NCI-H526 treated with DMSO at 0.1 percent for 48 hours (cell line): ENCODE measurements at places on chromosomes 5 and 9.

GRCh38 chr9:83266331-83266665 is 203.4 kb upstream of the RASEF start:
- no peak for DNase-seq

DNA sequence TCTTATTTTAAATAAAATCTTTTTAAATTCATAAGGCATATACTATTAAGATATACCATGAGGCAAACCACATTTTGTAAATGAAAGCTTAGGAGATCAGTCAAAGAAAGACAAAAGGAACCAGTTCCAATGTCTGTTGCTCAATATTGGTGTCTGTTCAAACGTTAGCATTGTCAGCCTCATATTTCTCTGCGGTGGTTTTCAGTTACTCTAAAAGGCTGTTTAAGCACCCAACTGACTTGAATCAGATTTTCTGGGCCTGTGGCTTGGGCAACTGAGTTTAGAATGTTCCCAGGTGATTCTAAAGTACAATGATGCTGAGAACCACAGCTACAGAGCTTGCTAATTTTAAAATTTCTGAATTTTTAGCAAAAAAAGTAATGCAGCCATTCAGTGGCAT is 166.3 kb upstream of the KIF2A start:
- no peak for DNase-seq

DNA sequence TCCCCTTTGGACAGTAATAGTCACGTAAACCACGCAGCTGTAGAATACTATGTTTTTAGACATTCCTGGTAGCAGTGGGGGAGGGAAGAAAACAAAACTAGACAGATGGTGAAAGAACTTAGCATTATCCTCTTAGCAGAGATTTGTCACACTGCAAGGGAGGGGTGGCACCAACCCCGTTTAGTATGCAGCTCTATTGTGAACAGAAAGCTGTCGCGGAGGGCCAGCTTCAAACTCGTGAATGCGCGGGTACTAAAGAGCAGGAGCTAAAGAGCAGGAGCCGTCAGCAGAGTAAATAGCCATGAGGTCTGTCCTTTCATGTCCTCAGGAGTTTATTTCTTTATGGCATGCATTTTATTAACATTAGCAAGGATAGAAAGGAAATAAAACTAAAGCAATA is 141.9 kb upstream of the SLC12A2 start:
- DNase-seq = no peak

GRCh38 chr5:171805746-171806145 is 20.1 kb downstream of the SMIM23 start:
- DNase-seq = no peak

DNA sequence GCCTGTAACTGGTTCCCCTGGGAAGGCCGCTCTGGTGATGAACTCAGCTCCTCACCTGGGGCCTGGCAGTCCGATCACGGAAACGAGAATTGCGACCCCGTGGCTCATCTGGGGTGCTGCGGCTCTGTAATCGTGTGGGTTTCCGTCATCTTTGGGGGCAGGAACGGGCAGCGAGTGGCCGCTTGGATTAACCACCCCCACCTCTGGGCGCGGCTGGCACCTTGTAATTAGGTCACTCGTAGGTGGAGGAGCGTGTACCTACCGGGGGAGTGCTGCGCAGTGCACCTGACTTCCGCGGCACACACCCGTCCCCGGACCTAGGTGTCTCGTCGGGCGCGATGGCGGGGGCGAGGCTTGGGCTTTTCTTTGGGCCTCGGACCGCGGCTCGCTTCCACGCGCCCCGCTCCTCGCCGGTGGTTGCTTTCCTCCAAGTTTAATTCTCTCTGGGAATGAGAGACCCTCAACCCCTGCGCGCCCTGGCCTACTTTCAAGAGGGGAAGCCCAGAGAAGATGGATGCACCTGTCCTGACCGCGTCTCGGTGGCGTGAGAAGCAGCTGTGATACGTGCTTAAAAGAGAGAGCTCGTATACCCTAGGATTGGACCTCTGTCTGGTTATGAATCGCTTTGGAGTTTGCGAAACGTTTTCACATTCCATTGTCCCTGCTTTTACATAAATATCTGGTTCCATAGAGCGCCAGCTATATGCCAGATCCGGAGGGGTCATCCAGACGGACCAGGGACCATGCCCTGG is 744 bp upstream of the PPP2CA start:
- peak; percentile 69 for DNase-seq

GRCh38 chr5:72922422-72922821 is 33.4 kb upstream of the FCHO2 start:
- DNase-seq = no peak

- DNase-seq = no peak
Observed at GRCh38 chr5:17346811-17347210, 129.4 kb downstream of the BASP1 start.

GRCh38 chr5:61407706-61408270 is 75.7 kb downstream of the ZSWIM6 start:
- DNase-seq = peak; percentile 16

DNA sequence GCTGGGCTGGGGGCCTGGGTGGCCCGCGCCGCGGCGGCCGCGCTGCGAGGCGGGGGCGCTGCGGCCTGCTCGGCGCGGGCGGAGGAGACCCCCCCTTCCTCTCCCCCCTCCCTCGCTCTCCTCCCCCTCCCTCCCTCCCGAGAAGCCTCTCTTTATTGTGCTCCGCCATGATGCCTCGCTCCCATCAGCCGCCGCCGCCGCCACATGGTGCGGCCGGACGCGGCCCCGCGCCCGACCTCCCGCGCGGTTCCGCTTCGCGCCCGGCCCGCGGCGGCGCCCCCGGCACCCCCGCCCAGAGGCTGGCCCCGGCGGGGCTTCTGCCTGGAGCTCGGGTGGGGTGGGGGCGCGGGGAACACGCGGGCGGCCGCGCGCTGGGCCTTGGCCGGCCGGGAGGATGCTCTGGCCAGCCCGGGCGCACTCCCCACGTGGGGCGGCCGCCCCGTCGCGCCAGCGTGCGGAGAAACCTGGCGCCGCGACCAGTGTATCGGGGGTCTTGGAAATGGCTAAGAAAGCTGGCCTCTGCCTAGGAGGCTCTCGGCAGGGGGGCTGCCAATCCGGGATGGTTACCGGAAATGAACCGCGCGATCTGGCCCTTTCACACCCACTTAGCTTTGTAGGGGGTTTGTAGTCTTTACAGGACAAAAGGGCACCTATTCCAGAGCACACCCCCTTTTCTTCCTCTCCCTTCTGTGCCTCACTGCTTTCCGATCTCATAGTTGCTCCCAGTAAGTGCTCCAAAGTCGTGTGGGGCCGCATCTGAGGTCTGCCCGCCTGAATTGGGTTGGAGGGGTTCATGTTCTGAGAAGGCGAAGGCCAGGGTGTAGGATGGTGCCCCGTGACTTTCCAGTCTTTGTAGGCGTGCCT is 1.0 kb downstream of the SET start:
- DNase-seq = peak; percentile 3

- no peak for DNase-seq
Observed at GRCh38 chr9:69895185-69895584, 74.6 kb downstream of the CFAP95 start.
